ENCODE measurements at places on chromosomes 4 and X.

- no peak for DNase-seq
Measured at GRCh38 chr4:98516042-98516440, 142.4 kb downstream of the TSPAN5 start.

DNA sequence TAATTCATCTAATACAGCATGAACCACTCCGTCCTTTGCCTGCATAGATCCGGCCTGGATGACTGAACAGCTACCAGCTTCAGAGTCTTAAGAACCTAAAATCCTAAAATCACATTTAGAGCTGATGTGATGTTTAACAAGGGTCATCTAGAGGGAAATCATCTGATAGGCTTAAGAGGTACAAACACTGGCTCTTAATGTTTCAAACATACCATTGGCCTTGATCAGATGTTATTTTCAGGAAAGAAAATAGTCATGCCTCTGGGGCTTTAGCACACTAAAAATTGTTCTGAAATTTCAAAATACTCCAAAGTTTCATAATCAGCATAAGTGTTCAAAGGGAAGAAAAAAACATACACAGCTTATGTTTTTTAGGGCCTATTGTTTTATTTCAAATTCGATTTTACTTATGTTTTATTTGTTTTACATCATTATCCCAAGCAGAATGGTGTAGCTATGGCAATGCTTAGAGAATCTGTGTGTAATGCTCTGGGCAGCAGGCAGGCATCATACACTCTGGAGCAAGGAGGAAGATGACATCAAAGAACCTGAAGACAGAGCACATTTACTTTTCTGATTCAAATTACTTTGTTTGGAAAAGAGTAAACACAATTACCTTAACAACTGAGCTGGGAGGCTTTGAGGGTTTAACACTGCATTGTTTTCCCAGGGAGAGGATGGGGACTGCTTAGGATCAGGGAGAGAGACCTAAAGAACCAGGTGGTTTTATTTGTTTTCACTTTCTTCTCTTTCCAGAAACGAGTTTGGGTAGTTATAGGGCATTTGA is 25.3 kb upstream of the LEF1 start:
- no peak for DNase-seq

GRCh38 chr4:58760737-58761136 is 1650.6 kb upstream of the IGFBP7 start:
- DNase-seq: no peak

GRCh38 chrX:39070009-39070408 is 268.8 kb downstream of the MID1IP1 start:
- DNase-seq: no peak

- DNase-seq: no peak
Measured at GRCh38 chr4:93384241-93384640, 444.3 kb upstream of the ATOH1 start.

GRCh38 chr4:22430626-22431025 is 85.2 kb downstream of the ADGRA3 start:
- no peak for DNase-seq

DNA sequence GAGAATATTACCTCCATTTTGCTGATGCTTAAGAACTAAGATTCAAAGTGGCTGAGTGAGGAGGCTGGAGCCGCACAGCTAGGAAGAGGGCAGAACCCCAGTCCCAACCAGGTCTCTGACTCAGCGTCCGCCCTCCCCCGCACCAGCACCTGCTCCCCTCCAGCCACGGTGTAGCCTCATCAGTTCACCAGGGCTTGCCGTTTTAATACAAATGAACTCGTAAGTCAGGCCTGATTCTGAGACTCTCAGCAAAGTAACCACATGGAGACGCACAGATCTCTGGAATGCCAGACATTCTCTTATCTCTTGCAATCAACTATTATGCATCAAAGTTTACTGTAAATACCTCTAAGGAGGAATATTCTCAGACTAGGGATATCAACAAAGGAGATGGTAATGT is 52.4 kb downstream of the ENPP6 start:
- DNase-seq: no peak

- no peak for DNase-seq
Measured at GRCh38 chr4:62899646-62900364, 1509.4 kb downstream of the TECRL start.

- DNase-seq: no peak
Measured at GRCh38 chr4:13766761-13767540, 139.4 kb upstream of the BOD1L1 start.

- no peak for DNase-seq
Measured at GRCh38 chrX:8204169-8204935, 33.3 kb upstream of the VCX2 start.

DNA sequence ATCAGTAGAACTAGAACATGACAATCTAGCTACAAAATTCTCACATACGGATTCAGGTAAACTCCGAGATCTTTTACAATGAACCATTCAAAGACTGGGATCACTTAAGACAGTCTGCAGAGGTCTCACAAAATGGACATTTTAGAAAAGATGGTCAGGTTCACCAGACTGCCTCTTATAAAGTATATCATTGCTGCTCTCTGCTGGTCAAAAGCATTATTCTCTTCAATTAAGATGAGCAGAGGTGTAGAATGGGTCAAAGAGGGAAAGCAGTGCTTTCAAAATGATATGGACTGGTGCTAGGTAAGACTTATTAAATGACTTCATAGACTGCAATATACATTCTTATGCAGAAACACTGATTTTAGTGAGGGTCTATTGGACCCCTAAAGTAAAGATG is 434.7 kb downstream of the PACRGL start:
- DNase-seq: no peak

DNA sequence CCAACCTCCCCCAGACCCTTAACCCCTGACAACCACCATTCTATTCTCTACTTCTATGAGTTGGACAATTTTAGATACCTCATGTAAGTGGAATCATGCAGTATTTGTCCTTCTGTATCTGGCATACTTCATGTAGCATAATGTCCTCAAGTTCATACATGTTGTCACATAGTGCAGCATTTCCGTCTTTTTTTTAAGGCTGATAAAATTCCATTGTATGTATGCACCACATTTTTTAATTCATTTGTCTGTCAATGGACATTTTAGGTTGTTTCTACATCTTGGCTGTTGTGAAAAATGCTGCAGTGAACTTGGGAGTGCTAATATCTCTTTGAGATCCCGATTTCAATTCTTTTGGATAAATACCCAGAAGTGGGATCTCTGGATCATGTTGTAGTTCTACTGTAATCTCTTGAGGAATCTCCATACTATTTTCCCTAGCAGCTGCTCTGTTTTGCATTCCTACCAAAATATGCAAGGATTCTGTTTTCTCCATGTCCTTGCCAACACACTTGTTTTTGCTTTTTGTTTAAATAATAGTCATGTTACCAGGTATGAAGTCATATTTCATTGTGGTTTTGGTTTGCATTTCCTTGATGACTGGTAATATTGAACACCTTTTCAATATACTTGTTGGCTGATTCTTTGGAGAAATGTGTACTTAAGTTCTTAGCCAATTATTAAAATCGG is 48.8 kb upstream of the ADAD1 start:
- DNase-seq: no peak

DNA sequence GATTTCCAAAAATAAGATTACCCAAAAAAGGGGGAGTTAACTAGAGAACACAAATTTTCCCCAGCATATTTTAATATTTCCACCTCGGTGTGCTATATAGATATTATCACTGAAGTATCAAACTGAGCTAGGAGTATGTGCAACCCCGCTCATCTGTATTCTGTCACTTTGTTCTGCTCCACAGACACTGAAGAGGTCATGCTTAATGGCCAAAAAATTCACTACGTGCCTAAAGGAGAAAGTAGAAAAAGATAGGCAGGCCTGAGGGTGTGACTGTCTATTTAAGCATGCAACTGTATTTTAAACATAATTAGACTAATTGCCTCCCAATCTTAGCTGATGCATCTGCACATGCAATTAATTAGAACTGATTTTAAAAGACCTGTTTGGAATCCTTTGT is 24.5 kb downstream of the SH3RF1 start:
- no peak for DNase-seq

GRCh38 chr4:163473130-163473529 is 424 bp downstream of the TKTL2 start:
- no peak for DNase-seq

DNA sequence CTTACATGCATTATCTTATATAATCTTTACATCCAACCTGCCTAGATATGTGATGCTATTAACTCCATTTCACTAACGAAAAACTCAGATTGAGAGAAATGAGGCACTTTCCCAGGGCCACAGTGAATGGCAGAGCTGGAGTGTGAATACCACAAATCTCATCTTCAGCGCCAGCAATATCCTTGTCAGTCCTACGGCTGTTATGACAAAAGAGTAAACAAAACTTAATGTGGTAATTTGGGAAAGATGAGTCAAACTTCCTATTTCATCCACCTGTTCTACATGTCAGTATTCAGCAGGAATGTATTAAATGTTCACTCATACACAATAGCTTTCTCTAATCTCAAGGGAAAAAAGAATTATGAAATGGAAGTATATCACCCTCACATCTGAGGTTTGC is 56.9 kb downstream of the FAT1 start:
- no peak for DNase-seq

DNA sequence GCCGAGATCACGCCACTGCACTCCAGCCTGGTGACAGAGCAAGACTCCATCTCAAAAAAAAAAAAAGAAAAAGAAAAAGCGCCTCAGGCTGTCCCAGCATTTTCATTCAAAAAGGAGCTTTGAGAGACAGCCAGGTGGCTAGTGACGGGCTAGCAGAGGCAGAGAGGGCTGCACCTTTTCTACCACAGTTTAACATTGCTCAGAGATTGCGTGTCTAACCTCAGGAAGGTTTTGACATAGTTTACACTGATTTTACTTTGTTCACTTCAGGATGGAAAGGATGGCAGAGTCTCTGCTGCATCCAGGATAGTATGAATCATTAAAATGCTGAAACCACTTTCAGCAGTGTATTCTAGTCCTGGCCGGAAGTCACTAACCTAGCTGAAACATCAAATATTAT is 28.1 kb downstream of the ZFP42 start:
- DNase-seq: no peak

DNA sequence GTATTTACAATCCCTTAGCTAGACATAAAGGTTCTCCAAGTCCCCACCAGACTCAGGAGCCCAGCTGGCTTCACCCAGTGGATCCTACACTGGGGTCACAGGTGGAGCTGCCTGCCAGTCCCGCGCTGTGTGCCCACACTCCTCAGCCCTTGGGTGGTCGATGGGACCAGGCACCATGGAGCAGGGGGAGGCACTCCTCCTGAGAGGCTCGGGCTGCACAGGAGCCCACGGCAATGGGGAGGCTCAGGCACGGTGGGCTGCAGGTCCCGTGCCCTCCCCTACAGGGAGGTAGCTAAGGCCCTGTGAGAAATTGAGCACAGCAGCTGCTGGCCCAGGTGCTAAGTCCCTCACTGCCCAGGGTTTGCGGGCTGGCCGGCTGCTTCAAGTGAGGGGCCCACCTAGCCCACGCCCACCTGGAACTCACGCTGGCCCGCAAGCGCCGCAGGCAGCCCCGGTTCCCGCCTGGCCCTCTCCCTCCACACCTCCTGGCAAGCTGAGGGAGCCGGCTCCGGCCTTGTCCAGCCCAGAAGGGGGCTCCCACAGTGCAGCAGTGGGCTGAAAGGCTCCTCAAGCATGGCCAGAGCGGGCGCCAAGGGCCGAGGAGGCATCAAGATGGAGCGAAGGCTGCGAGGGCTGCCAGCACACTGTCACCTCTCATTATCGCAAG is 113.9 kb downstream of the PRDM5 start:
- DNase-seq: no peak

- no peak for DNase-seq
Measured at GRCh38 chr4:72529148-72529822, 39.7 kb downstream of the ADAMTS3 start.

DNA sequence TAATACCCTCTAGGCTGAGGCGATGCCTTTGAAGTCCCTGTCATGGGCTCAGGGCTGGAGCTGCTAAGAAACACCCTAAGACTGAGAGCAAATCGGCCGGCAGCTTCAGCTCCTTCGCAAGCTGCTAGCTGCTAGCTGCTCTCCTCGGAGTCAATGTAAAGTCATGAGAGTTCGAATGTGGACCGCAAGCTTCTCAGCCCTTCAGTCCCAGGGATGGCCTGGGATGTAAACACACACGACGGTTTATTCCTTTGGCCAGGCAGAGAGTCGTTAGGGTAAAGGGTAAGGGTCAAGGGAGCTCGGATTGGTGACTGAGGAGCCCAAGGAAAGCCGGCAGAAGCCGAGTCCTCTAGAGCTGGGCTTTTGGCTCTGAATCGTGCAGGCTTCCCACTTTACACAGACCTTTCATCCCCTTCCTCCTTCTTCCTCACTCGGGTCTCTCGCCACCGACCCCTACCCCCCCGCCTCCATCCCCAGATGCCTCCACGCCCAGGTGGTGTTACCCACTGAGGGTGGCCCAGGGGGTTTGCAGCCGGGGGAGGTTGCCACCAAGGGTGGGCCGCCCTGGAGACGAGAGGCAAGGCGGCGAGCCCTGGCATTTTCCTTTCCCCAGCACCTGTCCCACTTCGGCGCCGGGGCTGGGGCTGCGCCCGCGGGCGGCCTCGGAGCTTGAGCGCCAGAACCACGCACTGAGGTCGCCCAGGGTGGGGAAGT is 3.1 kb upstream of the BCORL1 start:
- no peak for DNase-seq

DNA sequence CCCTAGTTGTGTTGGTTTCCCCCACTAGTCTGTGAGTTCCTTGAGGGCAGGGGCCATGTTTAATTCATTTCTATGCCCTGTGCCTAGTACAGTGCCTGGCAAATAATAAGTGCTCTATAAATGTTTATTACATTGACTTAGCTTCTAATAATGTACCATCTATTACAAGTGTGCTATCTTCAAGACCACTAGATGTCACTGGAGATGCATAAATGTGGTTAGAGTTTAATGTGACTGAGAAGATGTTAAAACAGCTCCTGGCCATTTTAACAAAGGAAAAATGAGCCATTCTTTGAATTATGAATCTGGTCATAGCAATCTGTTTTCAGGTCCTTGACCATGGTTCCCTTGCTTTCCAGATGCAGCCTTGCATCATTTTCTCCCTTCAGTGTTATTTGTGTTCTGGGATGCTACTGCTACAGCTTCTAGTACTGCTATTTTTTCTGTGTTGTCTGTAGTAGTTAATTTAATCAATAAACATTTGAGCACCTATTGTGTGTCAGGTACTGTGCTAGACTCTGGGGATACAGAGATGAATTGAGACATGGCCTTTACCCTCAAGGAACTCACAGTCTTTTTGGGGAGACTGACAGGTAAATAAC is 43.2 kb downstream of the SLC9A6 start:
- DNase-seq: no peak

DNA sequence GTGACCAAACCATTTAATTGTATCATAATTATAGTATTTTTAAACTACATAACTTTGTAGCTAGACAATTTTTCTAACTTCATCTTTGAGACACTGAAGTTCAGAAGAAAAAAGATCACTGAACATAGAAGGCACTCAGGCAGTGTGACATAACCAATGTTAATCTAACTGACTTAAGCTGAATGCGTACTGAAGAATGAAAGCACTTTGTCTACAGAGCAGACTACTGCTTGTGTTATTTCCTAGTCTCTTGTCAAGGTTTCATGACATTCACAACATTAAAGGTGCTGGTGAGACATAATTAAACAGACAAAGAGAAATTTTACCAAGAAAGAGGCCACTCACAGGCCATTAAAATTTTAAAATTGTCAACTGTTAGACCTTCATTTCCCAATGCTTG is 13.5 kb downstream of the AMMECR1 start:
- DNase-seq: no peak

- no peak for DNase-seq
Measured at GRCh38 chr4:168588916-168589531, 92.2 kb downstream of the PALLD start.

Data from activated T-cell treated with anti-CD3 and anti-CD28 coated beads for 24 hours (primary cell).